ENCODE measurements at places on chromosomes 12 and 14.

GRCh38 chr14:42804141-42804540 is 1197.5 kb downstream of the LRFN5 start:
- DNase-seq = peak; percentile 90

DNA sequence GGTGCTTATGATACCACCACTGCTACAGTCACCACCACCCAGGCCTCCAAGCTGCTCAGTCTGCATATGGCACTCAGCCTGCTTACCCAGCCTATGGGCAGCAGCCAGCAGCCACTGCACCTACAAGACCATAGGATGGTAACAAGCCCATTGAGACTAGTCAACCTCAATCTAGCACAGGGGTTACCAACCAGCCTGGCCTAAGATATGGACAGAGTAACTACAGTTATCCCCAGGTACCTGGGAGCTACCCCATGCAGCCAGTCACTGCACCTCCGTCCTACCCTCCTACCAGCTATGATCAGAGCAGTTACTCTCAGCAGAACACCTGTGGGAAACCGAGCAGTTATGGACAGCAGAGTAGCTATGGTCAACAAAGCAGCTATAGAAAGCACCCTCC is 55.1 kb downstream of the BRMS1L start:
- no peak for DNase-seq

GRCh38 chr14:75158843-75159614 is 17.4 kb downstream of the TMED10 start:
- DNase-seq = no peak

- DNase-seq = no peak
These were observed 213.7 kb upstream of the NPAS3 start for GRCh38 chr14:32724867-32725471.

DNA sequence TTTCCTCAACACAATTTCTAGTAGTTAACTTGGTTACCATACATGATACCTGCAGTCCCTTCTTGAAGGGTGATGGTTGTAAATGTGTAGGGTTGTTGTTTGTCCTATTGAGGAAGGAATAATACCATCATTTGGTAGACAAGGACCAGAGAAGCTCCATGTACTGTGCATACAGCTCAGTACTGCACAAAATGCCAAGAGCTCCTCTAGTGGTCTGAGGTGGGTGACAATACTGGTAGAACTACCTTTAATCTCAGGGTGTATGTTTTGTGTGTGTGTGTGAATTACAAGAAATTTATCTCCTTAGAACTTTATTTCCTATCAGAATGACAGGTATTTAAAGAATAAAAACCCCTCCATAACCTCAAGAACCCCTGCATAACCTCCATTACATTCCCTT is 575.3 kb downstream of the TMTC2 start:
- no peak for DNase-seq

GRCh38 chr12:55974308-55974730 is 441 bp downstream of the RAB5B start:
- peak; percentile 28 for DNase-seq

DNA sequence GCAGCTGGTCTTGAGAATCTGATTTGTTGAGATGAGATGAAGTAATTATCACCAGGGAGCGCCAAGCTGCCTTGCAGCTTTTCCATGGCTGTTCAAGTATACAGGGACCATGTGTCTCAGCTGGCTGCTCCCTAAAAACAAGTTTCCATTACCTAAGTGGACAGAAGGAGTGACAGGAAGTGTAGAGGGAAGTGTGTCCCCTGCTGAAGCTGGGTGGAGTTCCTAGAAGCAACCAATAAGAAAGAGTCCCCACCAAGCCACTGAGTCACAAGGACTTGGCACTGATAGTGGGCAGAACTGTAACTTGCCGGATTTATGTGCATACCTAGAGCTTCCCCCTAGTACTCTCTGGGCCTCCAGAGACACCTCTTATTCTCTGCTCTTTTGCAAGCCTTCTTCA is 1.5 kb upstream of the GPX2 start:
- no peak for DNase-seq

DNA sequence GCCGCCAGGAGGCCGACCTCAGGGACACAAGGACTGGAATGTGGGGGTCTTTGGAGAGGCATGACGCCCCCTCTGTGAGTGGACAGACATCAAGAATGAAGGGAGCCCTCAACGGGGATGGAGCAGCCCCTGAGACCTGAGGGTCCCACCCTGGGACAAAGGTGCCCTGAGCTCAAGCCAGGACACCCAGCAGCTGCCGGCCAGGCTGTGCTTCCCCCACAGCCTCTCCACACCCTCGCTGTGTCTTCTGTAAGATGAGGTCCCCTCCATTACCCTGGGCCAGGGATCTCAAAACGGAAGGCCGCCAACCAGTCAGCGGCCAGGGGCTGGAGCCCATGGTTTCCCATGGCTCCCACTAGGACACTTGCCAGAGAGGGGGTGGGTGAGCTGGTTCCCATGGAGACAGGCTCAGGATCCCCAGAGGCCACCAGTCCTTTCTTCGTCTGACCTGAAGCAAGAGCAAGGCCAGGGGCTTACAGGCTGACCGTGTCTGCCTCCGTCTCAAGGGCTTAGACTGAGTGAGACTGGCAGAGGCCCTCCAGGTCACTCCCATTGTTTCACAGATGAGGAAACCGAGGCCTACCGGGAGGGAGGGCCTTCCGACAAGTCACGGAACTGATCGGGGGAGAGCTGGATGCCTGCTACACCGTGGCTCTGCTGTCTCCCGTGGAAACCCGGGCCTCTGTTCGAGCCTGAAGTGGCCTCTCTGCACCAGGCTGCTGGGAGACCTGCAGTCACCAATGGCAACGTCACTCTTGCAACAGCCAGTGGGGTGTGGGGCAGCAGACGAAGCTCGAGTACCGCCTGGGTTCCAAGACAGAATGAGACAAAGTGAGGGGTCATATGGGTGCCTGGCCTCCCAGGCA is 91.7 kb upstream of the DIO3 start:
- DNase-seq = no peak

DNA sequence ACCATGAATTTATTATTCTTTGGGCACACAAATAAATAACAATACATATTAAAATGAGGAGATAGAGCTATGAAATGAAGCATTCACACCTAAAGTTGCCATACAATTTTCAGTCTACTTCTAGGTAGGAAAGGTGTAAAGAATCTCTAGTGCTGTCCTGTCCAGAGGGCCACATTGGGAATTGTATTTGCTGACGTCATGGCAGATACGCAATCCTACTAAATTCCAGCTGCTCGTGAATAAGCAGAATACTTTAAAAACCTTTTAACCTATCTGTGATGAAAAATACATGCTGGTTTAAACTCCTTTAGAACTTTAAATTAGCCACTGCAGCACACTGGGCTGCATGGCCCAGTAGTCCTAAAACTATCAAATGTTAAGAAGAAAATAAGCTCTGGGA is 236.1 kb downstream of the FSCB start:
- no peak for DNase-seq

DNA sequence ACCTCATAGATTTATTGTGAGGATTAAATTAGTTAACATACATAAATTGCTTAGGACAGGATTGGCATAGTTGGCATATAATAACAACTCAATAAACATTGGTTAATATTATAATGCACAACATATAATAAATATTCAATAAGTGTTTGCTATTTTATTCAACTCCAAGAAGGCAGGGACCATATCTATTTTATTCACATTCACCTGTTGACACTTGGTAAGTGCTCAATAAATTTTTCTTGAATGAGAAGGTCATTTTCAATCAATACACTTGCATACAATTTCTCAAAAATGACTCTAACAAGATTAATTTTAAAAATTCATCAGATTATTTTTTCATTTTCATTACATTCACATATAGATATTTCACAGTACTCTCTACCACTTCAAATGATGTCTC is 12.4 kb upstream of the NUP107 start:
- no peak for DNase-seq

- DNase-seq = no peak
These were observed 61.4 kb upstream of the ESRRB start for GRCh38 chr14:76314521-76315034.

- no peak for DNase-seq
These were observed 53.3 kb downstream of the C2CD5 start for GRCh38 chr12:22491034-22491433.

GRCh38 chr12:8493084-8493483 is 20.2 kb upstream of the CLEC4D start:
- no peak for DNase-seq

DNA sequence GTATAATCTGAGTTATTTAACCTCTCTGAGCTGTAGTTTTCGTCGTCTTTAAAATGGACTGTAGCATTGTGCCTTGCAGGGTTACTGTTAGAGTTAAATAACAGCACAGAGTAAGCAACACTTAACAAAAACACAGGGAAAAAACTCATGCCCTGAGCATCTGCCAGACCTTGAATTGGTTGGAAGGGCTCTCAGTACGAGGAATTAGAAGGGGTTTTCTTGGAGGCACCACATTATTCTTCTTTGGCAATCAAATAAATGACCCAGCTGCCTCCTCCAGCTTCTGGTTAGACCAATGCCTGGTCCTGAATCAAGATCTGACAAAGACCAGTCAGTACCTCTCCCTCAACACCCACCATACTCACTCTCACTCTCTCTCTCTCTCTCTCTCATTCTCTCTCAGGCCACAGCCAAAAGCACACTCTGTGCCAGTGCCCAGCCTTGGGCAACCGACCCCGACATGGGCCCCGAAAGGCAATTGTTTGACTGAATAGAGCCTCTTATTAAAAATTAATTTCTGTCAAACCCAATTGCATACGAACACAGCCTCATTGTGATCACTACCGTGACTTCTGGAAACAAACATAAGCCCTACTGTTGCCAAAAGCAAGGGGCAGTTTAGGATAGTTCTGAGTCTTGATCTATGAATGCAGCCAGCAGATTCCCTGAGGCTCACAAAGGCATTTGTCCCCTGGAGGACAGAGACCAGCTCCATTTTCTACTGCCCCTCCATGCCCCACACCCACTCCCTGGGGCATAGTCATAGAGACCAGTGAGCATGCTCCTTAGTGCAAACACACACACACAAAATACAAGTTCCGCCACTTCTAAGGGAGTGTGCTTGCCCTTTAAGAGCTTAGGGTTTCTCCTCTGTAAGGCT is 23.9 kb downstream of the DUSP6 start:
- no peak for DNase-seq

GRCh38 chr12:102957339-102958050 is at the start of gene ASCL1:
TSS of gene ASCL1 (plus strand) at chr12:102957674. CDS start at chr12:102958245, 571 bp downstream.
- DNase-seq = peak; percentile 98

DNA sequence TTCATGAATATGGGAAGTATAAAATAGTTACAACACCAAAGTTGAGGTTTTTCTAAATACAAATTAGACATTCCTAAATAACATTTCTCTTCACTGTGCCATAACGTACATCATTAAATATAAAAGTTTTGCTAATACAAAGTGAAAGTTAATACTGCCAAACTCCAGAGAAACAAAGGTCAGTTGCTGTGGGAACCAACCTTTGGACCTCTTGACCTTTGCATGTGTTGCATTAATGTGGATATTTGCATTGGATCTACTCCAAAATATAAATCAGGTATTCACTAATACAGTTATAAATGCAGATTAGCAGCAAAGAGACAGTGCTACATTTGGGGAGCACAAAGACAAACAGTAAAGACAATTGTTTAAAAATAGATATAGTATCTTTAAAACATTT is 366.0 kb upstream of the USP15 start:
- no peak for DNase-seq

- no peak for DNase-seq
These were observed 331 bp downstream of the NCKAP1L start for GRCh38 chr12:54497883-54498282.

GRCh38 chr12:48197549-48197970 is 5.5 kb downstream of the OR10AD1 start:
- peak; percentile 59 for DNase-seq

- DNase-seq = no peak
These were observed 329.7 kb downstream of the TMEM121 start for GRCh38 chr14:105855893-105856675.

GRCh38 chr12:104886418-104887401 is 71.4 kb downstream of the SLC41A2 start:
- DNase-seq = peak; percentile 73

GRCh38 chr14:100529561-100530031 is 57.6 kb downstream of the BEGAIN start:
- no peak for DNase-seq

- no peak for DNase-seq
These were observed 439.1 kb downstream of the FOXG1 start for GRCh38 chr14:29205658-29206057.

DNA sequence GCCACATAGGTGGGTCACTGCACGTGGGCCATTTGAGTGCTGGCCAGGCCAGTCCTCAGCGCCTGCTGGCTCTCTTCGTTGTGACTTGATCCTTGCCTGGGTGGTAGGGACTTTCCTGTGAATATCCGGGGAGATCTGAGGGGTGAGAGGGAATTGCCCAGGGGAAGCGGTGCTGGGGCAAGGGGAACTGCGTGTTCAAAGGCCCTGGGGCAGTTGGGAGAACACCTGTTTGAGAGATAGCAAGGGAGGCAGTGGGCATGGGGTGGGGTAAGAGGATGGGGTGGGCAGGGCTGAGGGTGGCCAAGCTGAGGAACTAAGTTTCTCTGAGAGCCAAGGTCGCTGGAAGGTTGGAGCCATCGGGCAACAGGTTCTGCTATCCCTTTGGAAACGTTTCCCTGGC is 25.0 kb downstream of the SETD1B start:
- DNase-seq = no peak

- no peak for DNase-seq
These were observed 412.5 kb downstream of the ZFP36L1 start for GRCh38 chr14:68380329-68380741.

DNA sequence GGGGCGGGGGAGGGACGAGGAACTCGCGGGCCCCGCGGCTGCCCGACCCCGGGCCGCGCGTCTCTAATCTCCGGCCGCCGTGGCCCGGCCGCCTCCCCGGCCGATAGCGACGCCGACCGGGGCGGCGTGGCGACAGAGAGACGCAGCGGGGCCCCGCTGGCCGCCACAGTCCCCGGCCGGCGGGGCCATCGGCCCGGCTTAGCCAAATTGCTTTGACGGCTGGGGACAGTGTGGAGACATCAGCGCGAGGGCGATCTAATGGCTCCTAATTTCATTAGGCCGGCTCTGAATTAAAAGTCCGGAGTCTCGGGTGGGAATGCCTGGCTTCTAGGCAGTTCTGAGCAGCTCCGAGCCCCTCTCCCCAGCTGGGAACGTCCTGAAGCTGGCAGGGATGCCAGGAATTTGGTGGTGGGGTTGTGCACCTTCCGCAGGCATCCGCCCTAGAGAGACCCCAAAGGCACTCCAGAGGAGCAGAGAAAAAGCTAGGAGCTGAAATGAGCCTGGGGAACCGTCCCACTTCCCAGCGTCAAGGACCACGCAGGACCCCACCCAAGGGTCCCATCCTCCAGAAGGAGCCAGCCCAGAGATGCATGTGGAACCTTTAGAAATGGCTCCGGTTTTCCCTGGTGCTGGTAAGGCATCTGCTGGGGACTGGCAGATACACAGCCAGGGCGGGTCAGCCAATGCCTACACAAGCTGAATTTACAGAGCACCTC is 9.6 kb downstream of the TBX5 start:
- no peak for DNase-seq

GRCh38 chr14:45246691-45247090 is 6.3 kb downstream of the MIS18BP1 start:
- no peak for DNase-seq

GRCh38 chr12:10098791-10099190 is at the start of gene CLEC1A:
TSS of gene CLEC1A (minus strand) at chr12:10098985. CDS start at chr12:10098922, 63 bp downstream.
- no peak for DNase-seq

All from NCI-H1105 treated with DMSO at 0.1 percent for 48 hours (cell line).